Stimulated activated CD4-positive, alpha-beta T cell treated with anti-CD3 and anti-CD28 coated beads, Interleukin-15, amount 100 ng/mL, for 24 hours (primary cell): ENCODE measurements at places on chromosomes 11 and 22.
A peak's percentile ranks its signal among the peaks of the same experiment; 100 is the strongest.

DNA sequence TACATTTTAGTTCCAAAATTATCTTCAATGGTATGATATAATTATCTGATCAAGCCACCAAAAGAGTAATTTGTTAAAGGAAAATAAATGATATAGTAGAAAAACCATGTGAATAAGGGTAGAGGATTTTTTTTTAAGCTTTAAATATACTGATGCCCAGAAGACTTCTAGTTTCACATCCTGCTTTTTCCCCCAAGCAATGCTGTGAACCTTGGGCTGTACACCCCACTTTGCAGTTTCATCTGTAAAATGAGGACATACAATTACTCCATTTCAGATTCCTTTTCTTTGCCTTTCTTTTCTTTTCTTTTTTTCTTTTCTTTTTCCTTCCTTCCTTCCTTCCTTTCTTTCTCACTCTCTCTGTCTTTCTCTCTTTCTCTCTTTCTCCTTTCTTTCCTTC lies 1125.4 kb downstream of the DLG2 start:
- DNase-seq = no peak

DNA sequence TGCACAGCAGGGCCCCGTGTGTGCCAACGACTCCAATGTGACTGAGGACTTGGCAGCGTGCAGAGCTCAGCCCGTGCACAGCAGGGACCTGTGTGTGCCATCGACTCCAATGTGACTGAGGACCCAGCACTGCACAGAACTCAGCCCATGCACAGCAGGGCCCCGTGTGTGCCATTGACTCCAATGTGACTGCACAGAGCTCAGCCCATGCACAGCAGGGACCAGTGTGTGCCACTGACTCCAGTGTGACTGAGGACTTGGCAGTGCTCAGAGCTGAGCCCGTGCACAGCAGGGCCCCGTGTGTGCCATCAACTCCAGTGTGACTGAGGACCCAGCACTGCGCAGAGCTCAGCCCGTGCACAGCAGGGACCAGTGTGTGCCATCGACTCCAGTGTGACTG lies 347.8 kb upstream of the B3GAT1 start:
- no peak for DNase-seq

GRCh38 chr11:4643682-4644081 lies at the start of gene OR51E1:
Gene OR51E1, plus strand, starts transcription at chr11:4643982. Its CDS starts 8,545 bp downstream, at chr11:4652527.
- DNase-seq = no peak

GRCh38 chr11:79237091-79237490 lies 203.7 kb downstream of the TENM4 start:
- DNase-seq = no peak

DNA sequence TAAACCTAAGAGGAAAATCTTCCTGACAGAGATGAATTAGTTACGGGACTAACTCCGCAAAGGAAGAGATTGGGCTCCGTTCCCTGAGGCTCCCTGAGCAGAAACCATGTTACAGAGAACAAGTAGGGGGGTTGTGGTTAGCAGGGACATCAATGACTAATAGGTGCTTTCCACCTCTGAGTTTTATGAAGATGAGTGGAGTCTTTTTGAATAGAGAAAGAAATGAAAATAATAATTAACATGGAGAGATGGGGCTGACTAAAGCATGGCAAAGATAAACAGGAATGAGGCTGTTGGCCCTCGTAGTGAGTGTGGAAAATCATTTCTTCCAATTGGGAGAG lies 47.5 kb upstream of the PICALM start:
- DNase-seq = peak; percentile 50

- DNase-seq = no peak
Observed at GRCh38 chr22:25410849-25411248, 153.6 kb upstream of the GRK3 start.

DNA sequence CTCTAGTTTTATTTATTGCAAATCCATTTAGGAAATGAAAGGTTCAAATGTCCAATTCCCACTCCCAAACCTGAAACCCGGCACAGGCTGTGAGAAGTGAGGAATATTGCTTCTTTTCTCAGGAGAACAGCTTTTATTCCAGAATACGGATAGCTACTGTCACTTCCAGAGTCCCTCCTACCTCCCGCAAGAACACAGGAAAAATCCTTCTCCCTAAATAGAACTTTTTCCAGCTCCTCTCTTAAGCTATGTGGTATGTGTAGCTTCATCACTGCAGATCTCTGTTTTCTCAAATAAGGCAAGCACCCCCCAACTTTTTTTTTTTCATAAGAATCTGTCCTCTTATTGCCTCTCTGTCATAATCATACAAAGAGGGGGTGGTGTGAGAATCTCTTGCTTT lies 126.8 kb downstream of the LARGE1 start:
- no peak for DNase-seq

- no peak for DNase-seq
Observed at GRCh38 chr11:110763249-110764011, 51.2 kb upstream of the ARHGAP20 start.

- DNase-seq = peak; percentile 23
Observed at GRCh38 chr11:61683961-61684869, 4.0 kb downstream of the DAGLA start.

- DNase-seq = no peak
Observed at GRCh38 chr11:22584976-22585375, 40.6 kb downstream of the FANCF start.
